ENCODE measurements at places on chromosomes 7 and 10.
A peak's percentile ranks its signal among the peaks of the same experiment; 100 is the strongest.

DNA sequence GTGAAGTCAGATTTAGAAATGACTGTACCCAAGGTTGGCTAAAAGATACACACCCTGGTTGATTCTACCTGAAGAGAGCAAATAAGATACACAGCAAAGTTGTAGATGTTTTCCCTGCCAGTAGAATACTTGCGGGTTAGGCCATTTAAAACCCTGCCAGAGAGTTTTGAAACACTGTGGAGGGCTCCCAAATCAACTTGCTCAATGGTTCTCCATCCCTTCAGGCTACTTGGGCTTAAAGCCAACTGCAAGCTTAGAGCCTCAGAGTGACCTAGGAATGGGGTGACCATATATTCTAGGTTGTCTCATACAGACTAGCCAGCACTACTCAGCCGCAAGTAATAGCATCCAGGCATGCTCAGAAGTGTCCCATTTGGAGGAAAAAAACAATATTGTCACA, 10.0 kb downstream of the CAV1 start:
- DNase-seq: no peak

DNA sequence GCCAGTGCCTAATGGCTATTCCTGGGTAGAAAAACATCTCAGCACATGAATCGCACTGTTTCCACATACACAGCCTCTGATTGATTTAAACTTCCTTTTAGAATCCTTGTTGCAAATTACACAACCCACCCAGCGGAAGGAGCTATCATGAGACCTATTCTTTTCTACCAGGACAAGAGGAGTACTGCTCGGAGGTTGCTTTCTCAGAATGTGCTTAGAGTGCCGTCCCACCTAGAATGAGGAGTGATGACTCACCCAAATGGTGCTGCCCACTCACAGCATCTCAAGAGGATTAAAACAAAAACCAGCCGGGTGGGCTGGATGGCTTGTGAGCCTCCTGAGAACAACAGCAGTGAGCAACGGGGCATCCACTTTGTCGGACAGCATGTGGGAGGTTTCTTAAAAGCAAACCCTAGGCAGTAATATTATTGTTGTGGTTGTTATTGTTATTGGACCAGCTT, 128.9 kb downstream of the DGKI start:
- DNase-seq: peak; percentile 96

DNA sequence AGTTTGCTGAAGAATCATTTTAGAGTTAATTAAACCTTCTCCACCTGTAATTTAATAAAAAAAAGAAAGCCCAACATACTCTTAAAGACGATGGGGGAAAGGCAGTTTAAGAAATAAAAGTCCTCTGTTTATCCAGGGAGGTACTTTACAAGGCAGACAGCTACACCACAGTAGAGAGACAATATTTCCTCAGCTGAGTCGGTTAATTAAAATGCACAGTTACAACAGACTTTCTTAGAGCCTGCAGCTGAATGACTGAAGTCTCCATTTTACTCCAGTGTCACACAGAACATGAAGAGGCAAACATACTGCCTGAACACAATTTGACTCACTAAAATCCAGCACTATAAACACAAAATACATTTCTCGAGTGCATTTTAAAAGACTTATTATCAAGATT, 15.1 kb downstream of the LRRTM3 start:
- no peak for DNase-seq

DNA sequence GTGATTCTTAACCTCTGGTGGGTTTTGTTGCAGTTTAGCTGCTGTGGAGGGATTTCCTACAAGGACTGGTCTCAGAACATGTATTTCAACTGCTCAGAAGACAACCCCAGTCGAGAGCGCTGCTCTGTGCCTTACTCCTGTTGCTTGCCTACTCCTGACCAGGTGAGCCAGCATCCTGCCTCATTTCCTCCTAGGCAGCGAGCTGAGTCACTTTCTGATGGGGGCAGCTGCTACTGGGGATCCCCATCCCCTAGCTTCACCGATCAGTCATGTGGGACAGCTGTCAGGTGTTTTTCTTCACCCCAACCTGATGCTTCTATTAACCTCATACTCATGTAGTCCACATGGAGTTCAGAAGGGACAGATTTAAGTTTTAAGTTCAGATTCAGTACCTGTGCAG, 21.7 kb upstream of the SMO start:
- DNase-seq: no peak

DNA sequence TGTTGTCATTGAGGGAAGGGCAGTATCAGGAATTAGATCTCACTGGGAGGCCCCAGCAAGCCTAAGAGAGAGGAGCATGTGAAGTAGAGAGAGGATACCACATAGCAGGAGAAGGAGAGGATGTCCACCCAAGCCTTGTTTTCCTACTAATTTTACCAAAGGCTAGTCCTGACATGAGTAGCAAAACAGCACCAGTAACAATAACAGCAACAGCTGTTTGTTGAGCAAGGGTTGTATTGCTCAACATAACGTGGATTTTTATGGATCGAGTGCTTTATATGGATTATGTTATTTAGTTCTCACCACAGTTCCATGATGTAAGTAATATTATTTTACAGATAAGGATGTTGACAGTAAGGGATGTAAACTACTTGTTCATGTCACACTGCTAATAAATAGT, 135.2 kb upstream of the DLX6 start:
- DNase-seq: no peak

DNA sequence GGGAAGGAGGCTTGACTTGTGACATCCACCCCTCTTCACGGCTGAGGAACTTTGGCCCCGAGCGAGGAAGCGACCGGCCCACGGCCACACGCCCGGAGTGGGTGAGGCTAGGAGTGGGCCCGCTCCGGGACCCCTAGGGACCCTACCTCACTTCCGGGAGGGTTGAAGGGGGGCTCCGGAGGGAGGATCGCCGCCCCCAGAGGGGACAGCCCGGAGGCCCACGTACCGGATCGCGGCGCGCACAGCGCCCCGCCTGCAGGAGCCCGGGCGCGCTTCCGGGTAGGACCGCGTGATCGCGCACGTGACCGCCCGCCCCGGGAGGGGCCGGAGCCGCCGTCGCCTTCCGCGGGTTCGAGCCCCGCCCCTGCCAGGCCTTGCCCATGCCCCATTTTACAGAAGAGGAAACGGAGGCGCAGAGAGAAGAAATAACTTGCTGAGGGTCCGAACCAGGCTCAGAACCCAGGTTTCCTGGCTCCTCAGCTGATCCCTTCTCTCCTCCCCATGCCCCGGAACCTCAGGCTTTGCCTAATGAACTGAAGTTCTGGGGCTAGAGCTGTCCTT, at the start of gene HPS1:
TSS of gene HPS1 (minus strand) at position 275 of the 561 bp plus-strand sequence. CDS start 3,695 bp downstream, outside the sequence.
- DNase-seq: peak; percentile 83

DNA sequence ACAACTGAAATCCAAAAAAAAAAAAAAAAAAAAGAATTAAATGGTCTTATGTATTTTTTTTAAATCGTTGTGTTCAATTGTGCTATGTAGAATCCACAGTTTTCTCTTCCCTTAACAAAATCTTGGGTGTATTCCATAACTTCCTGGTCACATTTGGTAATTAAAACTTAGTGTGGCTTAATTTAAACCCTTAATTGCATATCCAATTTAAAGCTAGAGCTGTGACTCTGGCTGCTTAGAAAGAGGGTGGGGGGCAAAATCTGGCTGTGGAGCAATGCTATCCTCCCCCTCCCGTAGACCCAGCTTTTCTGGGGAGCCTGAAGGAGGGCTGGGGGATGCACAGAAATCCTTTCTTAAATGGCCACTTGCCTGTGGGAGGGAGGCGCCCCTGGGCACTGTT, 695.1 kb downstream of the INHBA start:
- DNase-seq: no peak

- no peak for DNase-seq
Measured at GRCh38 chr7:70030745-70031144, 432.5 kb downstream of the AUTS2 start.

GRCh38 chr10:50653142-50653541, 29.4 kb upstream of the SGMS1 start:
- no peak for DNase-seq

GRCh38 chr10:43264965-43265798, 1.7 kb downstream of the RASGEF1A start:
- DNase-seq: no peak

- DNase-seq: no peak
Measured at GRCh38 chr10:28840971-28841370, 163.7 kb downstream of the BAMBI start.

DNA sequence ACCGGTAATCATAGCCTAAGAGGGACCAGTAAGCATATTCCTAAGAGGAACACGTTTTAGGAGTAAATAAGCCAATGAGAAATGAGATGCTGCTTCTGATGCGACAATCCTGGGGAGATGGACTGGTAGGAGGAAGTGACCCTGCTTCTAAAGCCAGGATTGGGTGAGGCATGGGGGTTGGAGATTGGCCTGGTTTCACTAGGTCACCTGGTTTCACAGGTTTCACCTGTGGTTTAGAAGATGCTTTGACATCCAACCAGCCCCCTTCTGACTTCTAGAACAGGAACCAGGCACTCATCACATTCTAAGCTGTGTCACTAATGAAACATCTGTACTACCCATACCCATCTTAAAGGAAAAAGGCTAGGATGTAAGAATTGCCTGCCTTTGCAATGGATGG, 53.0 kb upstream of the BAMBI start:
- peak; percentile 7 for DNase-seq

DNA sequence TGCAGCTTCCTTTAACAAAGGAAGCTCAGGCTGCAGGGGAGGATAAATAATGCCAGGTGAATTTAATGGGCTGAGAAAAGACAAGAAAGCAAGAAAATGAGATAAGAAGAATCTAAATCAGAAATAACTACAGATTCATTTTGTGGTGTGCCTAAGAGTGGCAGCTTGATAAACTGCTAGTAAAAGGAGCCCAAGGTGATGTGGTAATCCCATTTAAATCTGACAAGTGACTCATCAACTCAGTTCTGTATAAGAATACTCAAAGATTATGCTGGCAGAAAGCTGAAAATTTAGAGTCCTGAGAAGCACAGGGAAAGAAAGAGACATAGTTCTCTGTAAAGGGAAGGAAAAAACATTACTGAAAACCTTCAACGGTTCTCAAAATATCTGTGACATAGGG, 109.4 kb upstream of the PDE1C start:
- DNase-seq: no peak

DNA sequence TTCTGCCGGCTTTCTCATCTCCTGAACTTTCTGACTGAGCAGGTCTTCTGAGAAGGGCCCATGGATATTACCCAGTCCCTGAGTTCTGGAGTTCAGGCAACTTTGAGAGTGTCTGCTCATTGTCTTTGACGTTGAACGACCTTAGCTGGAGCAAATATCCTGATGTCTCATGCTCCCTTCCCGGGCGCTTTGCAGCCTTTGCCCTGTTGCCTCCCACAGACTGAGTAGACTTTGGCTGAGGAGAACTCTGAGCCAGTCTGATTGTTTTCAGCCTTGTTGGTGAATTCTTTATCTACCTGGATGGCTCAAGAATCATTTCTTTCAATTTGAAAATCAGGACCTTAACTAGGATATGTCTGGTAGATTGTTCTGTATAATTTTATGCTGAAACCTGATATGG, 353.7 kb downstream of the GLRX3 start:
- DNase-seq: no peak

DNA sequence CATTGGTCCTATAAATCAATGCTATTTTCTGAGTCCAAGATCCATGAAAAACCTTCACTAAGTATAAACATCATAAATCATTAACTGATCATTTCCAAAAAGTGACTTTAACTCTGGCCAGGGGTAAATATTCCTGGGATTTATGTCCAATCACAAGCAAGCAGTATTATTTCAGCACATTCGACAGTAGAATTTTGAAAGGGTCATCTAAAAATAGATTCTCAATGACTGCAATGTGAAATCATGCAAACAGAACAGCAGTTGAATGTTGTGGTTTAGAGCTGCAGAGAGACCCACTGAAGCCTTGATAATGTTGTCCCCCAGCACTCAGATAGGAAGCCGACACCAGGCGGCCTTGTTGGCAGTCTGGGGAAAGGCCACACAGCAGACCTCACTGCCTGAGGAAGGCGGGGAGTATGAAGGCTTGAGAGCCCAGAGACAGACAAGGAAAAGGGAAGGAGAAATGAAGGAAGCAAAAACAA, 38.1 kb downstream of the FAM107B start:
- DNase-seq: peak; percentile 10

- no peak for DNase-seq
Measured at GRCh38 chr10:125521721-125522680, 161.0 kb downstream of the TEX36 start.

GRCh38 chr10:113386005-113386404, 166.8 kb upstream of the HABP2 start:
- DNase-seq: peak; percentile 60

- no peak for DNase-seq
Measured at GRCh38 chr7:98993024-98993897, 114.9 kb downstream of the TRRAP start.

DNA sequence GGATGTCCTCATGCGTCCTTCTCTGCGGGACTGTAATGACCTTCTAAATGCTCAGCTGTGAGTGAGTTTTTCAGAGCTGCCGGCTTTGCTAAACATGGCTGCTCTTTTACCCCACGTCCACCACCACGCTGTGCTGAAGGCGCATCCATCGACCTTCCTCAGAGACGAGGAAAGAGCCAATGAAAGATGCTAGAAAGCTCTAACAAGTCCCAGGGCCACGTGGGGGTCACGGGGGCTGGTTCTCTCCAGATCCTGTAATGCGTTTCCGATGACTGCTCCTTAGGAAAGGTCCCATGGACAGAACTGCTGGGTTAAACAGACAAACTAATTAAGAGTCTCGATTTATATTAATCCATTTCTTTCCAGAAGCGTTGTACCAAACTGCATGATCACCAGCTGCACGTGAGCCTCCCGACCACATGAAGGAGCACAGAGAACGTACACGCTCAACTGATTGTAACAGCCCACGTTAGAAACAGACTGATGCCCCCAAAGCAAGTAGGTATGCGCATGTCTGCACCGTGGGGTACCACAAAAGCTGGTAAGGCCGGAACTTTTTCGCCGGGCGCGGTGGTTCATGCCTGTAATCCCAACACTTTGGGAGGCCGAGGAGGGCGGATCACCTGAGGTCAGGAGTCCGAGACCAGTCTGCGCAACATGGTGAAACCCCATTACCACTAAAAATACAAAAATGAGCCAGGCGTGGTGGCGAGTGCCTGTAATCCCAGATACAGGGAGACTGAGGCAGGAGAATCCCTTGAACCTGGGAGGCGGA, 109.6 kb downstream of the TCERG1L start:
- no peak for DNase-seq

DNA sequence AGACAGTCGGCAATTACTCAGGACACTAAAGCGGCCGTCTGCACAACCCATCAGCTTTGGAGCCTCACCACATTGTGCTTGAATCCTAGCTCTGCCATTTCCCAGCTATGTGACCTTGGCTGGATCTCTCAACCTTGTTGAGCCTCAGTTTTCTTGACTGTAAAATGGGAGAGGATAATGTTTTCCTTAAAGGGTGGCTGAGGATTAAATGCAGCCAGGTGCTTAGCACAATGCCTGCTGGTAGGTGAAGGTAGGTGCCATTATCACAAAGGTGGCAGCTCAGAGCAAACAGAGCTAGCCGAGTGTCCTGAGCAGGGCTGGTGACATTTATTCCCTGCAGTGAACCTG, 508.5 kb upstream of the ZMIZ1 start:
- no peak for DNase-seq
